ENCODE measurements at places on chromosomes 16 and 17. TPM values are rescaled to one million over a fixed set of nuclear protein-coding genes. Genes with fewer than 3 reads are reported as not detected.
A peak's percentile ranks its signal among the peaks of the same experiment; 100 is the strongest.

The CDRT15 gene
- not detected for total RNA-seq

DNA sequence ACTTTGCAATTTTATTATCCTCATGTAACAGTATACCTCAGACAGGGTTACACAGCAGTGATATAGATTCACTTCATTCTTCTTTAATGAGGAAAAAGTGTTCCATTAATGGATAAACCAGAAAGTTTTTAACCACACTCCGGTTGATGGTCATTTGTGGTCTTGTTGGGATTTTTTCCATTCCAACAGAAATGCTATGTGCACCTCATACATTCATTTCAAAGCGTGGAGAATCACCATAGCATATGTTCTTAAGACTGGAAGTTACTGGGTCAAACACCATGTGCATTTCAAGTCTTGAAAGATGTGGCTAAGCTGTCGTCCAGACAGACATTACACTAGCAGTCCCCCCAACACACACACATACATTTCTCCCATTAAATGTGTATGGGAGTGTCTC lies 245.8 kb upstream of the CDH5 start:
- no peaks in the 10 kb centered on the region for H3K27me3 ChIP-seq
- no peak for DNase-seq
- no peaks in the 10 kb centered on the region for H3K4me1 ChIP-seq
- no peaks in the 10 kb centered on the region for H3K36me3 ChIP-seq

The PRR35 gene
- total RNA-seq, result 1.4 TPM

GRCh38 chr17:35693662-35694061 lies 37.8 kb upstream of the RASL10B start:
- H3K4me3 ChIP-seq, result no peak overlapping the region
- peaks cover 3% of the 10 kb centered on the region for H3K36me3 ChIP-seq
- H3K27ac ChIP-seq, result no peak overlapping the region
- H3K27me3 ChIP-seq, result no peaks in the 10 kb centered on the region

The ARHGAP44 gene
- total RNA-seq, result 10.1 TPM

GRCh38 chr16:11100239-11100750 lies 155.7 kb downstream of the SOCS1 start:
- H3K27me3 ChIP-seq, result no peaks in the 10 kb centered on the region
- no peaks in the 10 kb centered on the region for H3K36me3 ChIP-seq
- H3K27ac ChIP-seq, result no peak overlapping the region
- H3K4me3 ChIP-seq, result no peak overlapping the region

The MT4 gene
- not detected for total RNA-seq

DNA sequence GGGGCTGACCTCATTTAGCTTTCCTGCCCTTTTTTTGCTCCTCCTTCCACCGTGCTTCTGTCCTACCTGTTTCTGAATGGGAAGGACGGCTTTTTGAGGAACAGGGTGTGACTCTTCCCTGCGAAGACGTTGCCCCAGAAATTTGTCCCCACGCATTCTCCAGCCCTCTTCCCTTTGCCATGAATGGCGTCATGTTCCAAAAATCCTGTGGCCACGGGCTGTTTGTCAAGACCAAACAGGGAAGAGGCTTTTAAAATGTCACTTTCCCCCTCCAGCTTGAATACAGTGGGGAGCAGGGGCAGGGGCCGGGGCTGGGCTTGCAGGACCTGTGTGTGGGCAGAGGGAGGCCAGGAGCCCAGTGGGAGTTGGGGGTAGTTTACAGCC lies 13.9 kb downstream of the MPRIP start:
- H3K4me1 ChIP-seq, result no peaks in the 10 kb centered on the region
- no peak overlapping the region for H3K4me3 ChIP-seq
- H3K27me3 ChIP-seq, result no peaks in the 10 kb centered on the region

DNA sequence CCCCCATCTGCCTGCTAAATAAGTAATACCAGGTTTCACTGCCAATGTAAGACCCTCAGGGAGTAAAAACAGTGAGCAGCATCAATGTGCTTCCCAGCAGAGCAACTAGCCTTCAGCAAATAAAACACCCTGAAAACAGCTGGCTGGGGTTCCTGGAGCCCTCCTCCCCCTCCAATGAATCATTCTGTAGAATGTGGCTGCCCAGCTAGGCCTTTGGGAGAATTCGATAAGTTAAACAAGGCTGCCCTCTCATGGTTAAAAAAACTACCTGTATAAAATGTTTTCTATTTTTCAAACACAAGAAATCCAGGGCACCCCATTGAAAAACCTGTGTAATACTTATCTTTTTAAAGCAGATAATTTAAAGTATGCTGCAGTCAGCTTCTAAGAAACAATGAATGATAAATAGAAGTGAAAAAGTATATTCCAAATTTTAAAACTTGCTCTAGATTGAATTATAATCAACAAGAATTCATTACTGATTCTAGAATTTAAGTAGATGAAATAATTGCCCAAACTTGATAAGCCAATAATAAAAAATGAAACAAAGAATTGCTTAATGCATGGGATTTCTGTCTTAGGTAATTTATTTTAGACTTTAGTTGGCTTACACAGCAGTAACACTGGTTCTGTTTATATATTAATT lies 9.4 kb upstream of the TOM1L1 start:
- H3K27me3 ChIP-seq, result no peaks in the 10 kb centered on the region
- no peaks in the 10 kb centered on the region for H3K36me3 ChIP-seq
- no peaks in the 10 kb centered on the region for H3K4me1 ChIP-seq
- no peak overlapping the region for H3K27ac ChIP-seq
- peak; percentile 90 for DNase-seq
- no peak overlapping the region for H3K4me3 ChIP-seq

GRCh38 chr17:27566671-27567562 lies 64.1 kb upstream of the LGALS9 start:
- H3K27me3 ChIP-seq, result no peaks in the 10 kb centered on the region
- H3K4me3 ChIP-seq, result no peak overlapping the region
- H3K36me3 ChIP-seq, result no peaks in the 10 kb centered on the region
- DNase-seq, result no peak
- H3K4me1 ChIP-seq, result peaks cover 11% of the 10 kb centered on the region

The SOX8 gene
- 26.2 TPM for total RNA-seq

All from GM23338 (cell line).